ENCODE measurements at places on chromosomes 3 and 15. TPM values are rescaled to one million over a fixed set of nuclear protein-coding genes. Genes with fewer than 3 reads are reported as not detected.

The GATM gene
- total RNA-seq = 10.1 TPM

The SPATA16 gene
- not detected for total RNA-seq

- ATAC-seq = no peak
These were observed 44.5 kb upstream of the MCTP2 start for GRCh38 chr15:94186770-94187331.

- no peak for ATAC-seq
These were observed 58.2 kb downstream of the MEX3B start for GRCh38 chr15:81987628-81988027.

DNA sequence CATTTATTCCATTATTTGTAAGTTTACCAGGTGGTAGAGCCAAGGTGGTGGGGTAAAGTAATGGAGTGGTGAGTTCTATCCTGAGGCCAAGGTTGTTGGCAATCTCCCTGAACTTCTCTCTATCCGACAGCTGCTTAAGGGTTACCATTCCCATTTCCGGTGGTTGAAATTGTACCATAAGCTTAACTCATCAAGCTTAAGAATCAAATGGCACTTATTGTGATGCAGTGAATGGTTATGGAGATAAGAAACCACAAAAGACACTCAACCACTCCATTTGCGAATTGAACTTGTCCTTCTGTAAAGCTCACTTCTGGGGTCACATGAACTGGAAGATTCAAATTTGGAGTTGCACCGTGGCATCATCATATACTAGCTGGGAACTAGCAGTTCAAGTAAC, 287.4 kb upstream of the SLCO3A1 start:
- ATAC-seq = no peak

- no peak for ATAC-seq
These were observed 212.7 kb downstream of the C3orf38 start for GRCh38 chr3:88362428-88362827.

- no peak for ATAC-seq
These were observed 994.6 kb downstream of the TBL1XR1 start for GRCh38 chr3:176202652-176203051.

All from motor neuron (in vitro differentiated cells).